Ureter (tissue), 1 donor: ENCODE measurements at places on chromosomes 13 and 19.

DNA sequence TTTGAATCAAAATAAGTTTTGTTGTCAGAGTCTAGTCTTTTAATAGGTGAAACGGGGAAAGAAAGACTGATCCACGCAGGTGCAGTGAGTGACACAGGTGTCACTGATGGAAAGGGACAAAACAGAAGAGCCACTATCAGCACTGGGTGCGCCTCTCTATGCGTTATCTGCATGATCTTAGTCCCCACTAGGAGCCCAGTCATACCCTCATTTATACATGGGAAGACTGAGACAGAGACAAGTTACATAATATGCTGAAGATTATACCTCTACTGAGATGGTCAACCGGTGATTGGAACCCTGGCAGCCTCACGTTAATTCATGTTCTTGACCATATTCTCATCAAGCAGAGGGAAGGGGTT, 3.4 kb downstream of the LRCH1 start:
- DNase-seq = no peak

GRCh38 chr13:37539976-37540605, 58.5 kb downstream of the POSTN start:
- DNase-seq = no peak

DNA sequence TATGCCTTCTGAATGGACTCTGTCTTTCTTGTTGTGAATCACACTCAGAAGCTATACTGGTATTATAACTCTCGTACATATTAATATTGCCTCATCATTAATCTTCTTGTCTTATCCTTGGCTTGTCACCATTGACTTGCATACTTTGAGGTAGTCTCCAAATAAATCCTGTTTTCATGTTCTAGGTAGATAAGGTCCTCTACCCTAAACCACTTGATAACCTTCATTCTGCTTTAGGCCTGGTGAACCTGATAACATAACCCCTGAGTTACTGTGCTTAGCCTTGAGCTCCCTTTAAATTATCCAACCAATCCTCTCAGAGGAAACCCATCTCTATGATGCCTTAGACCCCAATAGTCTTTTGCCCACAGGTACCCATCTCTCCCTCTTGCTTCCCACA, 1162.3 kb downstream of the SLITRK1 start:
- no peak for DNase-seq

DNA sequence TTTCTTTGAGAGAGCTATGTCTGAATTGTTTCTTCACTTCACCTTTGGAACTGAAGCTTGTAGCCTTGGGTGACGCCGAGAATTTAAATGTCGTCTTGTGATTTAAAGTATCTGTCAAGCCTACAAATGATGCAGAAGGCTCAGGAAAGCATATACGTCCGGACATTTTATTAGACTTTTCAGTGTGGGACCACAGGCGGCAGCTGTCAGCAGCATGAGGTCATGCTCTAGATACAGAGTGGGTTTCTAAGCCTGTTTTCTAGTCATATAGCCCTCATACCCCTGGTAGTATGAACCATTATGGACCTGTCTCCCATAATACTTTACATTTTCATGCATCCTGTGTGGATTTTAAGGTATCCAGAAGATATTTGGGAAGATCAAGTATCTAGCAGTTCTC, 212.3 kb downstream of the ATP8A2 start:
- DNase-seq = no peak

DNA sequence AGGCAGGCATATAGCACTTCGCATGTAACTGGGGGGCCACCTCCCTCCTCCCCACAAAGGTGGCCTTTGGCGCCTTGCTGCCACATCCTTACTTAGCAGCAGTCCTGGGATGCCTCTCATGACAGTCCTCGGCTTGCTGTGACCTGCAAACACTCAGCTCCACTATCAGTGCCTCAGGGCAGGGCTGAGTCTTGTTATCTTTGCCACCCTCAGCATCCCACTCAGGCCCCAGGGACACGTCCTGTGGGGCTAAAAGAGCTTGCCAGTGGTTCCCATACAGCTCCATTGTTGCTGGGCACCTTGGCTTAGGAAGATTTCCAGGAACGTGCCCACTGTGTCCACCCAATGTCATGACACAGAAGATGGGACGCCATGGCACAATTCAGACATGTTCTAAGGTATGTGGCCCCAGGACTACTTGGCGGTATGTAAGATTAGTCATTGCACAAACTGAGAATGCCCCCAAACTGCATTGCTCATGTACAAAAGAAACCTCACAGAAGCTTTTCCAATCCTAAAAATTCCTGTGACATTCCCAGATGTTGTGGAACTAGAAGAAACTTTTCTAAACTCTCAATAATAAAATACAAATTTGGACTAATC, 16.3 kb downstream of the DOCK9 start:
- DNase-seq = no peak

DNA sequence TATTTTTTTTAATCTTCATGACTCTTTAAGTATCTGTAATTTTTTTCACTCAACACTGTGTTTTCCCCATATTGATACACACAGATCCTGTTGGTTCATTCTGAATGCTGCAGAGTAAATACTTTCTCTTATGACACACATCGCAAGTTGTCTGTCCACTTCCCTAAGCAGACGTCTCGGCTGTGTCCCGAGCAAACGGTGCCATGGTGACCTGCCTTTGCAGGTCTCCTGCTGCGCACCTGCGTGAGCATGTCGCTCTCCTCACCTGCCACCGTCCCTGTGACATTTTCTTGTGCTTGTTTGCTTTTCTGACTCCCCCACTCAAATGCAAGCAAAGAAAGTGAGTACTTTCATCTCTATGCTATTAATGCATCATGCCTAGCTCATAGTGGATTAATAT, 57.8 kb downstream of the CCDC70 start:
- no peak for DNase-seq

DNA sequence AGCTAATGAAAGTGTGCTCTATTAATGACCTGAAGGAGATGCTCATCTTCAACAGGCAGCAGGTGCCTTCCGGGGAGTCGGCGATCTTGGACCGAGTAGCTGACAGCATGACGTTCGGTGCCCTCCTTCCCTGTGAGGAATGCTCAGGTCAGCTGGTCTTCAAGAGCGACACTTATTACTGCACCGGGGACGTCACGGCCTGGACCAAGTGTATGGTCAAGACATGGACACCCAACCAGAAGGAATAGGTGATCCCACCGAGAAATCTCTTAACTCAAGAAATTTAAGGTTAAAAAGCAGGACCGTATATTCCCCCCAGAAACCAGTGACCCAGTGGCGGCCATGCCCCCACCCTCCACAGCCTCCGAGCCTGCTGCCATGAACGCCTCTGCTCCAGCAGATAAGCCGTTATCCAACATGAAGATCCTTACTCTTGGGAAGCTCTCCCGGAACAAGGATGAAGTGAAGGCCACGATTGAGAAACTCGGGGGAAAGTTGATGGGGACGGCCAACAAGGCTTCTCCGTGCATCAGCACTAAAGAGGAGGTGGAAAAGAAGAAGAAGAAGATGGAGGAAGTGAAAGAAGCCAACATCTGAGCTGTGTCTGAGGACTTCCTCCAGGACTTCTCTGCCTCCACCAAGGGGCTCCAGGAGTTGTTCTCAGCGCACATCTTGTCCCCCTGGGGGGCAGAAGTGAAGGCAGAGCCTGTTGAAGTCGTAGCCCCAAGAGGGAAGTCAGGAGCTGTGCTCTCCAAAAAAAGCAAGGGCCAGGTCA, 22.8 kb upstream of the ANKRD10 start:
- no peak for DNase-seq

- DNase-seq = no peak
Observed at GRCh38 chr19:44613295-44614178, at the start of gene IGSF23. TSS of gene IGSF23 (plus strand) at chr19:44613563. CDS start at chr19:44613646, 83 bp downstream.

- no peak for DNase-seq
Observed at GRCh38 chr13:45046445-45046844, 57.1 kb downstream of the GPALPP1 start.

- no peak for DNase-seq
Observed at GRCh38 chr13:59360108-59360507, 803.6 kb downstream of the DIAPH3 start.

- DNase-seq = no peak
Observed at GRCh38 chr13:33445024-33445423, 159.5 kb upstream of the STARD13 start.

GRCh38 chr19:6528544-6529121, 2.2 kb upstream of the TNFSF9 start:
- no peak for DNase-seq

DNA sequence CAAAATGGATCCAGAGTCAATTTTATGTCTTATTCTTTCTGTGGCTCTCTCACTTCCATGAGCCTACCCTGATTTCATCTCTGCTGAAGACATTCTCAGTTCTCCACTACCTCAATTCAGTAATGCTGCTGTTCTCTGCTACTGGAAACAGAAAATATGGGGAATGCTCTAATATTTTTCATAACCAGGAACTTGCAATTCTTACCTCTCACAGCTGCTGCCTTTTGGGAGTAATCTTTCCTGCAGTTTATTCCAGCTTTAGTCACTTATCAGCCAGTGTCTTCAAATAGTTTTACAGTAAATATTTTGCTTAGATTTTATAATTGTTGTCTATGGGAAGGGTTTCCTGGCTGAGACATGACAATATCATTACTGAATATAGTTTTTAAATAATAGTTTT, 145.1 kb upstream of the UFM1 start:
- DNase-seq = no peak

DNA sequence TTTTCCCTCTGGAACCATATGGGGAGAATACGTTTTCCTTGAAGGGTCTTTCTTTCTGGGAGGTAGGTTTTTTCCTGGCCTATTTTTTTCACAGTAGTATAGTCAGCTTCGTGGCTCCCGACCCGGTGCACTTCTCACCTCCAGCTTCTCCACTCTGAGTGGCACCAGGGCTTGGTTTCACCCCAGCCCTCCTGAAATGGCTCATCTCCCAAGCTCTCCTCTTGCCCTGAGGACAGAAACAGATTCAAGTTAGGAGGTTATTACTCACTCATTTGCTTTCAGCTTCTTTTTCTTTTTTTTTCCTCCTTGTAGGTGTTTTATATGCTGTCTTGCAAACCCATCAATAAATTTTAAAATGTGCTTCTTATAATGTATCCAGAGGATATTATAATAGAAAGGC, 199.3 kb downstream of the RFC3 start:
- no peak for DNase-seq

DNA sequence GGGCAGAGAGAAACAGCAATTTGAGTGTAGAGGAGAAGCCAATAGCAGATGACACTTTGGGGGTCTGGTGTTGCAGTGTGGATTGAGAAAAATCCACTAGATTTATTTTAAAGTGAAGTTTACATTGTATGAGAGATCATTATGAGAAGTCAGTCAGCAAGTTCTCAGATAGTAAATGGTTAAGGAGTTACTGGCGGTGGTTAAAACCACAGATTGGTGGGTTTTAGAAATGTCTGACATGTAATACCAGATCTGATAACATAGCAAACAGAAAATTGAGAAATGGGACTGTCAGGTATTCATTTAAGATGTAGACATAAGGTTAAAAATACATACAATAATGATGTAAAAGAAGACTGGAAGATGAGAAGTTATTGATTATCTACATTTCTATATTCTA, 7.2 kb downstream of the ABHD13 start:
- no peak for DNase-seq
